Stromal cell of bone marrow (primary cell): ENCODE measurements at places on chromosomes 4 and X.

DNA sequence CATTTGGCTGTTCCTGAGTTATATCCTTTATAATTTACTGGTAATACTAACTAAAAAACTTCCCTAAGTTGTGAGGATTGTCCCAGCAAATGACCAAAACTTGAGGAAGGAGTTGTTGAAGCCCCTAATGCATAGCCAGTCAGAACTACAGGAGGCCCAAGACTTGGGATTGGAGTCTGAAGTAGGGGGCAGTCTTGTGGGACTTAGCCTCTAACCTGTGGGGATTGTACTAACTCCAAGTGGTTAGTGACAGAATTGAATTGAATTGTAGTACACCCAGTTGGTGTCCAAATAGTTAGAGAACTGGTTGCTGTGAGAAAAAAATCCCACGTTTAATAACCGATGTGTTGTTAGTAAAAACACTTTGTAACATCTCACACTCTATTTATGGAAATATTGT lies 1506.3 kb downstream of the ADGRL3 start:
- no peak for DNase-seq

GRCh38 chr4:167873496-167873895 lies 218.8 kb upstream of the ANXA10 start:
- DNase-seq = no peak

DNA sequence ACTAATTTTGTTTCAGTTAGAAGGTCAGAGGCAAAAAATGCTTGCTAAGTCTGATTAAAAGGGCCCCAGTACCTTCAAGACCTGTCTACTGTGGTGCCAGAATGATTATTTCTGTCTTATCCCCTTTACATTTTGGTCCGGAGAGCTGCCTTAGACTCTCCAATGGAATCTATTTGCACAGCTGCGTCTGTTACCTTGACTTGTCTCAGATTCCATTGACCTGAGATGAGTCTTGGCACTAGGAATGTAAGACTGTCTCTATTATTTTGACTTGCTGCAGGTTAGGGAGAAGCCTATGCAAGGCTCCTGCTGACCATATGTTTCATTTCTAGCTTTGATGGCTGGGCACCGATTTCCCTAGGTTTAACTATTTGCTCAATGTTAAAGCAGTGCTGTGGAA lies 457.6 kb downstream of the KCTD8 start:
- DNase-seq = no peak

DNA sequence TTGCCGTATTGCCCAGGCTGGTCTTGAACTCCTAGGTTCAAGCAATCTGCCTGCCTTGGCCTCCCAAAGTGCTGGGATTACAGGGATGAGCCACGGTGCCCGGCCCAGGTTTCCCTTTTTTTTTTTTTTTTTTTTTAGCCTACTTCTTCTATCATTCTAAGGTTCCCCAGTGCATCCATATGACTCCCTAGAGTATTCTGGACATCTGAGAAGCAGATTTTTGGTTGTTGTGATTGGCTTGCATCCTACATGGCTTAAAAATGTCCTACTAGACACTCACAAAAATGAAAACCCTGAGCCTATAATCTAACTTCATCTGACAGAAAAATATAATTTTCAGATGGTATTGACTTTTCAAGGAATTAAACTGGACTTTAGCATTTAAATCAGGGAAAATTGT lies 41.7 kb downstream of the SMIM14 start:
- no peak for DNase-seq

DNA sequence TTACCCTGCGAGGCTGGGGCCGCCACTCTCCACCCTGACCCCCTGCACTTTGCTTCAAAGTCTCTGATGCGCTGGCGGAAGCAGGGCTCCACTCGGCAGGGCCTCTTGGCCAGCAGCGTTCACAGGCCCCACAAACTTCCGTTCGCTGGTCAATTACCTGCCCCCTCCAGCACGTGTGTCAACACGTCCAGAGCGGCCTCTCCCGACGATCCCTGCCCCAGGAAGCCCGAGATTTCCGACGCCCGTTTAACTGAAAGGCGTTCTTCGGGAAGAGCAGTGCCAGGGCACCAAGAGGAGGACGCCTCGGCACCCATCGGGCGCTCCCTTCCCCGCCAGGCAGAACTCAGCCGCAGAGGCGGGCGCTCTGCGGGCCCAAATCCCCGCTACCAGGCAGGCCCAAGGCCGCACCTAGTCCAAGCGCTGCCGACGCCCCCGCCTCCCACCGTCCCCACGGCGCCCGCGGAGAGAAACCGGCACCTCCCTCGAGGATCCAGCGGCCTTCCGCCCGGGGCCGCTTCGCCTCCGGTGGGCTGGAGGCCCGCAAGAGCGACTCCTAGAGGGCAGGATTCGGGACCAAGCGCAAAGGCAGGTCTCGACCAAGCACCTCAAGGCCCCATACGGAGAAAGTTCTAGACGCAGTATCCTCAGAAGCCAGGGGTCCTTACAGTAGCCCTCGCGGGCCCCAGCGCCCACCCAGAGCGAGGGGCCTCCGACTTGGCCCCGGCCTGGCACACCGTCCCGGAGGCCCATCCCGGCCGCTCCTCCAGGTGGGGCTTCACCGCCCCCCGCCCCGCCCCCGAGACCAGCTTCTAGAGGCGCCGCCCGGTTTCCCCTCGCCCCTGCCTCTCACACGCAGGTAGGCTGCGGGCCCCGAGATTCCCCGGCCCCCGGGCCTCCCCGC lies 586 bp downstream of the BCAP31 start:
- DNase-seq = no peak

- DNase-seq = no peak
These were observed 395.8 kb downstream of the NAF1 start for GRCh38 chr4:162770761-162771490.

- DNase-seq = peak; percentile 57
These were observed 245.0 kb upstream of the GPC4 start for GRCh38 chrX:133660281-133660680.

- no peak for DNase-seq
These were observed 304.5 kb downstream of the PPP3CA start for GRCh38 chr4:101042847-101043246.

DNA sequence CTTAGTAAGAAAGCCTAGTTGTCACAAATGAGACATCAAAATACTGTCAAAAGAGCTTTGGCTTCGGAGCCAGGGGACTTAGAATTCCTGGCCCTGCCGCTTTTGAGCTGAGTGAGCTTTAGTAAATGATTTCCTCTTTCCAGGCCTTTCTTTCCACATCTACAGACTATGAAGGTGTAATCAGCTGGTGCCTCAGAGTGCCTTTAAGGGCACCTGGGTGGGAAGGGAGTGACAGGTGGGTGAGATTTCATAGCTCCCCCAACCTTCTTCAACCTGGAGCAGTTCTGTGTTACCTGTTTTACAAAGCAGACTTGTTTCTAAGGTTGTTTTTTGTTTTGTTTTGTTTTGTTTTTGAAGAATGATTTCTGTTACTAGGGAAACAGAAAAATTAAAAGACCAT lies 154.7 kb upstream of the BOD1L1 start:
- no peak for DNase-seq

- no peak for DNase-seq
These were observed 1042.1 kb upstream of the LCORL start for GRCh38 chr4:19063662-19064061.

GRCh38 chr4:144350706-144351105 lies 210.2 kb upstream of the GYPA start:
- no peak for DNase-seq

- DNase-seq = no peak
These were observed 6.4 kb upstream of the UBA1 start for GRCh38 chrX:47187106-47187677.

DNA sequence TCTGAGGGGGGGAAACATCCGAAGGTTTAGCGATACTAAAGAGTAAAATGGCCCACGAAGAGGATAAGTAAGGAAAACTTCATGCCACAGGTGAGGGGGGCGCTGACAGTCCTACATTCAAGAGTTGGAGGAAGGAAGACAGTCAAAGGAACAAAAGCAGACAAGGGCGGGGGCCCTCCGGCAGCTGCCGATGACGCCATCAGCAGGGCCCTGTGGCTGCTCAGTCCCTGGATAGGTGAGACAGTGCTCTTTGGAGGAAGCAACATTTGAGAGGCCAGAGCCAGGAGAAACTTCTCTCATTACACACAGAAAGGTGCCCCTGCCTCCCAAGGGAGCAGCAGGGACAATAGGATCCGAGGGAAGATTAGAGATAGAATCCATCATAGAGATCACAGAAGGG lies 41.5 kb downstream of the RAB40AL start:
- no peak for DNase-seq

DNA sequence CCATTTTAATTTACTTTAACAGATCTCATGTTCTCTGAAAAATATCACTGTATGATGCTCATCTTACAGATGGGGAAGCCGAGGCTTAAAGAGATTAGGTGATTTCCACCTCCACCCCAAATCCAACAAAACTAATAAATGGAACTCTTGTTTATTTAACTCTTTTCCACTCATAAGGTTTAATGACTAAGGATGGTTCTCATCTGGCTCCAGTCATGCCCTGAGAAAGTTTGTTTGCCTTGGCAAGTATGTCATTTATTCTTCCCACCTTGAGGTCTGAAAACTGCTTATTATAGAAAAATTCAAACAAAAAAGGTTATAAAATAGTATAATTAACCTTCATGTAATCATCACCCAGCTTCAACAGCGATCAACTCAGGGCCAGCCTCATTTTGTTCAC lies 56.3 kb downstream of the PPEF2 start:
- no peak for DNase-seq

DNA sequence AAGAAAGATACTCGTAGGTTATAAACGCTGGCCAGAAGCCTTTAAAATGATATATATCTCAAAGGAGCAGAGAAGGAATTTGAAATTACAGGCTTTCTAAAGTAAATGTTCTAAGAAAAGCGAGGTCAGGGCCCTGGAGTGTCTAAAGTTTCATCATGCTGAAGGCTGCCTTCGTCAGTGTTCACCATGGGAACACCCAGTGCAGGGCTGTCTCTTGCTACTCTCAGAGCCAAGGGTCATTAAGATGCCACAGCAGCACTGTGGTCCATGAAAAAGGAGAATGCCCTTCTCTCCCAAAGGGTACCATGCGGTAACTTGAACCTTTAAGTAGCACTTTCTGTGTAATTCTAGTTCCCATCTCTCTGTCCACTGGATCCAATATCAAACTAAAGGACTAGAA lies 174.5 kb upstream of the NWD2 start:
- DNase-seq = no peak

GRCh38 chrX:154797006-154797405 lies 8.3 kb downstream of the MPP1 start:
- no peak for DNase-seq

GRCh38 chrX:154542723-154543424 lies 3.8 kb downstream of the G6PD start:
- DNase-seq = no peak

DNA sequence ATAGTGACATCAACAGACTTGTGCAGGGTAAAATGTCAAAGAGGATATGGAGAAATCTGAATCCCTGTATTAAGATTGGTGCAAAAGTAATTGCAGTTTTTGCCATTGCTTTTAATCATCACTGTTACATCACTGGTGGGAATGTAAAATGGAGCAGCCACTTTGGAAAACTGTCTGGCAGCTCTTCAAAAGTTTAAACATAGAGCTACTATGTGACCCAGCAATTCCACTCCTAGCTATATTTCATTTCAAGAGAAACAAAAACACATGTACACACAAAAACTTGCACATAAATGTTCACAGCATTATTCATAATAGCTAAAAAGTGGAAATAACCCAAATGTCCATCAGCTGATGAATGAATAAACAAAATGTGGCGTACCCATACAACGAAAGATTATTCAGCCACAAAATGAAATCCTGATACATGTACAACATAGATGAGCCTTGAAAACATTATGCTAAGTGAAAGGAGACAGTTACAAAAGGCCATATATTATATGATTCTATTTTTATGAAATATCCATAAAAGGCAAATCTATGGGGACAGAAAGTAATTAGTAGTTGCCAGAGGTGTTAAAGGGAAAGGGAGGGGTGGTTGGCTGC lies 106.4 kb downstream of the AMELX start:
- no peak for DNase-seq

GRCh38 chr4:4694827-4695226 lies 153.0 kb upstream of the STX18 start:
- DNase-seq = no peak

DNA sequence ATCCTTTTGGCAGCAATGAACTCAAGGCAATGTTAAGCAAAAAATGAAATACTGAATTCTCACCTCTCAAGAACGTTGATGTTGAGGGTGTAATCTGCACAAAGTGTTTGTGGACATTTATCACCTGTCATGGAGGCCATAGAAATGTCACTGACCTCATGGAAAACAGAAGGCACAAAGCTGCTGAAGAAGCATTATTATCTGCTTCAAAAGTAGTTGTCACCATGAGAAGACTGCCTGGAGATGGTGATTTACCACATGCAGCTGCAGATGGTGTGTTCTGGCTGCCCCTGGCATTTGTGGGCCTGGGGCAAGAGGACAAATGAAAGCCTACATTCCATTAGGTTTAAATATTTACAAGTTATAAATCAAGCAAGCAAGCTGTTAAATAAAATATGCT lies 116.8 kb upstream of the RPS6KA3 start:
- no peak for DNase-seq

- DNase-seq = no peak
These were observed 212.0 kb upstream of the KLF3 start for GRCh38 chr4:38452009-38452408.

GRCh38 chr4:133151691-133152329 lies 2.7 kb downstream of the PCDH10 start:
- no peak for DNase-seq

DNA sequence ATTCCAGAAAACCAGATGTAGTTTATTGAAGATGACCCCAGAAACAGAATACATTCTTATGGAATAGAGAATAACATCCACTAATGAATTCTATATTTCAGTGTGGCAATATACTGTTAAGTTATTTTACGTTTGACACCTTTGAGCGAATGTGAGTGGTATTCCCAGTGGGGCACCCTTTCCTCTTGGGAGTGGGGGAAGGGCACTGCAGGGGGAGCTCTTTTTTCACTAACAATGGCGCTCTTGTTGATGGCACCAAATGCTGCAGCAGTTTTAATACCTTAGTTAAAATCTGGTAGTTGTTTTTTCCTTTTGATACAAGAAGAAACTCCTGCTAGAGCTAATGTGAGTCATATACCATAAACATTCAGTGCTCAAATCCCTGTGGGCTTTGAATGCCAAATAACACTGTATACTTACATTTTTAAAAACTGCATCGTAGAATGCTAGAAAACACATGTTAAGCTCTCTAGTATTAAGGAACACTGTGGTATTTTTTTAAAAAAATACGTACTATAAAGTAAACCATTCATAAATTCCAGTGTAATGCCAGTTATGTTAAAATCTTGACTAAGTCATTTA lies 178.5 kb downstream of the DCHS2 start:
- DNase-seq = no peak
